ENCODE measurements at places on chromosomes 13 and 19.

DNA sequence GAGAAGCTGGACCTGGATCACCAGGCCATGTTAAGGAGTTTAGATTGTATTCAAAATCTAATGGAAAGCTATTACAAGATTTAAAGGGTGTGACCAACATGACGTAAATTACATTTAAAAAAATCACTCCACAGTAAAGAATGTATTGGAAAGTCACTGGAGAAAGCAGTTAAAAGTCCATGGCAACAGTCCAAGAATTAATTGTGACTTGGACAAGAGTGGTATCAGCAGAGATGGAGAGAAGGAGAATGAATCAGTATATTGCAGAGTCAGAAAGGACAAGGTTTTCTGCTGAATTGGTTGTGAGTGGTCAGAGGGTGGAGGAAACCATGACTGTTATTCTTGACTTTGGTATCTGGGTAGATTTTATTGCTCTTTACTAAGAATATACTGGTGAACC, 535.1 kb upstream of the SLITRK1 start:
- no peak for DNase-seq

- no peak for DNase-seq
Measured at GRCh38 chr13:28651810-28652401, 7.0 kb upstream of the POMP start.

GRCh38 chr13:101846701-101847100, 394.2 kb downstream of the ITGBL1 start:
- no peak for DNase-seq

DNA sequence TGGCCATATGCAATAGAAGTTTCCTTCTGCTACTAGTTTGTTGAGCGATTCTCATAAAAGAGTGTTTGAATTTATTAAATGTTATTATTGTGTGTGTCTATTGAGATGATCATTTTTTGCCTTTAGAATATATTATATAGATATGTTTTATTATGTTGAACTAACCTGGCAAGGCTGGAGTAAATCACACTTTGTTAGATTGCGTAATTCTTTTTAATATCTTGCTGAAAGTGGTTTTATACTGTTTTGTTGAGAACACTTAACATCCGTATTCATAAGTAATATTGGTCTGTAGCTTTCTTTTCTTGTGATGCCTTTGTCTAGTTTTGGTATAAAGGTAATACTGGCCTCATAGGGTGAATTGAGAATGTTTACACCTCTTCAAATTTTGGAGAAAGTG, 574.3 kb upstream of the PCDH20 start:
- no peak for DNase-seq

GRCh38 chr13:84430015-84430414, 547.7 kb upstream of the SLITRK1 start:
- DNase-seq = no peak

DNA sequence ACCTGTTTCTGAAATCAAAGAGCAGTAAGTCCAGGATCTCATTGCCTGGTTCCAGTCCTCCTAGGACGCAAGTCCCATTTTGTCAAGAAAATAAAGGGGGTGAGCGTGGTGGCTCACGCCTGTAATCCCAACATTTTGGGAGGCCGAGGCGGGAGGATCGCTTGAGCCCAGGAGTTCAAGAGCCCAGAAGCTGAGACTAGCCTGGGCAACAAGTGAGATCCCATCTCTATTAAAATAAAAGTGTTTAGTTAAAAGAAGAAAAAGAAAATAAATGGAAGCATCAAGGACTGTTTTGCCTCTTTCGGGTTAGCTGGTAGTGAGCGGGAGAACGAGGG, 344 bp upstream of the HAUS5 start:
- no peak for DNase-seq

GRCh38 chr13:27280009-27280656, 9.5 kb downstream of the RASL11A start:
- no peak for DNase-seq

DNA sequence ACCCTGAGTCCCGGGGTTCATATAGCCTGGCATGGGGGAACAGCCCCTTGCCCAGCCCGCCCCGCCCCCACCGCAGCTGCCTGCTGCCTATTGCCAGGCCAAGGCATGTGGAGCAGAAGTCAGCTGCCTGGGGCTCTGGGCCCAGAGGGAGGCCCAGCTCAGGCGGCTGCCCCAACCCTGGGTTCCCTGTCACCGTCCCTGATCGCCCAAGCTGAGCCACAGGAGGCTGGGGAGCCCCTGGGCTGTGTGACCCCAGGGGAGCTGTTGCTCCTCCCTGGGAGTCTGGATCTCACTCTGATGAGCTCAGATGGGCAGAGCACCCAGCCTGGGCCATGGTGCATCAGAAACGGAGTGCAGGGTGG, 1.4 kb downstream of the PLIN4 start:
- no peak for DNase-seq

DNA sequence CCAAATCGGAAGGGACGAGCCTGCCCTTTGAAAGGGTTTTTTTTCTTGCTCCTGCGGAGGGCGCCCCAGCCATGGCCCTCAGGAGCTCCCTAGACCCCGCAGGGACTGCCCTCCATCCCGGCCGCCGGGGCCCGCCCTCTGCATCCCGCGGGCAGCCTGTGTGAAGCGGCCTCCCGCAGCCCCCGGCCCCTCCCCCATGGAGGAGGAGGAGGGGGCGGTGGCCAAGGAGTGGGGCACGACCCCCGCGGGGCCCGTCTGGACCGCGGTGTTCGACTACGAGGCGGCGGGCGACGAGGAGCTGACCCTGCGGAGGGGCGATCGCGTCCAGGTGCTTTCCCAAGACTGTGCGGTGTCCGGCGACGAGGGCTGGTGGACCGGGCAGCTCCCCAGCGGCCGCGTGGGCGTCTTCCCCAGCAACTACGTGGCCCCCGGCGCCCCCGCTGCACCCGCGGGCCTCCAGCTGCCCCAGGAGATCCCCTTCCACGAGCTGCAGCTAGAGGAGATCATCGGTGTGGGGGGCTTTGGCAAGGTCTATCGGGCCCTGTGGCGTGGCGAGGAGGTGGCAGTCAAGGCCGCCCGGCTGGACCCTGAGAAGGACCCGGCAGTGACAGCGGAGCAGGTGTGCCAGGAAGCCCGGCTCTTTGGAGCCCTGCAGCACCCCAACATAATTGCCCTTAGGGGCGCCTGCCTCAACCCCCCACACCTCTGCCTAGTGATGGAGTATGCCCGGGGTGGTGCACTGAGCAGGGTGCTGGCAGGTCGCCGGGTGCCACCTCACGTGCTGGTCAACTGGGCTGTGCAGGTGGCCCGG, 815 bp downstream of the MAP3K10 start:
- no peak for DNase-seq

- DNase-seq = no peak
Measured at GRCh38 chr13:71499944-71500514, 367.0 kb downstream of the DACH1 start.
